ENCODE measurements at places on chromosomes 11 and 22. TPM values are rescaled to one million over a fixed set of nuclear protein-coding genes. Genes with fewer than 3 reads are reported as not detected.

Gene APOBEC3B
- 0.64 TPM for total RNA-seq

GRCh38 chr11:29364006-29364405, 652.8 kb downstream of the KCNA4 start:
- no peak for DNase-seq

DNA sequence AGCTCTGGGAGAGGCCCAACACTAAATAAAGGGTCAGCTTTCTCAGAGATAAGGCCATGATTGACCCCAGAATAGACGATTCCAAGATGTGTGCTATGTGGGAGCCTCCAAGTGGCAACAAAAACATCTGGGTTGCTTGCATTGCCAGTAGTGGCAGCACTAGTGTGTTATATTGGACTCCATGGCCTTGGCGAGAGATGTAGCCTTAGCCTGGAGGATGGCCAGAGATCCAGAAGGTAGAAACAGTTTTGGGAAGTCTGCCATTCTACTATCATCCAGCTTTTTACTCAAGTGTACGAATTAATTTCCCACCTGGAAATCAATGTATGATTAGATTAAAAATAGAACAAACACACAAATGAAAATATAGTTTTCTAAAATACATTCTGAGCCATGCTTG, 3.0 kb downstream of the OR8D4 start:
- no peak for DNase-seq

- no peak for DNase-seq
These were observed 125.1 kb downstream of the TIMP3 start for GRCh38 chr22:32926600-32926999.

Gene C11orf65
- total RNA-seq, result 0.31 TPM

Gene MOV10L1
- not detected for total RNA-seq

DNA sequence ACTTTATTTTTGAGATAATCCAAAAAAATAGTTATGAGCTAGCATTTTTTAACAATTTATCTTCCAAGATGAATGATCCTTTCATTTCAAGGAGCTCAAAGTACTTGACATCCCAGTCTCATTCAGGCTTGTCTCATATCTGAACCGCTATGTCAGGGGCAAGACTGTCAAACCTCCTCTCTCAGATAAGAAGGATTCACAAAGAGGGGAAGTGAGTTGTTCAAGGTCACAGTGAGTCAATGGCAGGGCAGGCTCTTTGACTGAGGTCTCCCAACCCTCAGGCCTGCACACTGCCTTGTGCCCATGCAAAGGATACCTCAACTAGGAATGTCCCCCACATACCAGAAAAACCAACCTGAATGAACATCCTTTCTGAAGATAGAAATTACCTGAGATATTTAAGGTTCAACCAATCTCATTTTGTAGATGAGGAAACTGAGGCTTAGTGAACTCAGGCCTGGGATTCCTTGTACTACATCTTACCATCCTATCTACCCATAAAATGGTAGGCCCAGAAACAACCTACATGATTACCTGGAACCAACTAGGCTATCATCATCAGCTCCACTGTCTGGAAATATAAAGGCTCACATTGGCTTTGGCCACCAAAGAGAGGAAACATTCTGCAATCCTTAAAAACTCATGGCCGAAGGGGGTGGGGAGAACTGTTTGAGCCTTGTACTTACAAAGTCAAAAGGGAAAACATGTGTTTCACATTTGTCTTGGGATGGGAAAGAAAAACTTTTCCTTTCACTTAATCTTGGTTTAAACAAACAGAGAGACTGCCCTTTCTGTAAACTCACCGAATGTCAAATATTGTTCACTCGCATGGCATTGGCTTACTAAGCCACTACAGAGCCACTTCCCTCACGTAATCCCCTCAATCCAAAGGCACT, 51.1 kb downstream of the LIF start:
- no peak for DNase-seq

Gene TPH1
- total RNA-seq, result 1.2 TPM

Gene ADAMTS15
- not detected for total RNA-seq

GRCh38 chr11:72576243-72576595, 98.0 kb downstream of the PDE2A start:
- DNase-seq, result peak; percentile 23

- DNase-seq, result peak; percentile 73
These were observed 4.6 kb downstream of the PHOX2A start for GRCh38 chr11:72239313-72239848.

DNA sequence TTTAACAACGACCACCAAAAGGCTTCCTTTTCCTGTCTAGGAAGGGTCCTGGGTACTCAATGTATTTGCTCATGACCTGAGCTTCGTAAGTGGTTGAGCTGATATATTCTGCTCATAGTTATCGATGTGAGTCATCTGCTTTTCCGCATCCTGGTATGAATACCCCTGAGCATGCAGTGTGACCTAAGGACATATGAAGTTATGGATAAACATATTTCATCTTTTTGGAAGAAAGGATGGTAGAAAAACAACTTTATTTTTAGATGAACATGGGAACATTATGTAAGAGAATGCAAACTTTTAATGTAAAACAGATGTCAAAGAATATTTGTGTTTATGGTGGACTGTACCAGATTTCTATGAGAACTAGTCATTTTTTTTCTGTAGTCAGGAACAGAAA, 28.4 kb downstream of the TRPC6 start:
- no peak for DNase-seq

GRCh38 chr22:37121887-37122591, 12.5 kb upstream of the TMPRSS6 start:
- peak; percentile 94 for DNase-seq

Gene APOA5
- not detected for total RNA-seq

- DNase-seq, result no peak
These were observed 54.8 kb downstream of the LDLRAD3 start for GRCh38 chr11:35998634-35999033.

DNA sequence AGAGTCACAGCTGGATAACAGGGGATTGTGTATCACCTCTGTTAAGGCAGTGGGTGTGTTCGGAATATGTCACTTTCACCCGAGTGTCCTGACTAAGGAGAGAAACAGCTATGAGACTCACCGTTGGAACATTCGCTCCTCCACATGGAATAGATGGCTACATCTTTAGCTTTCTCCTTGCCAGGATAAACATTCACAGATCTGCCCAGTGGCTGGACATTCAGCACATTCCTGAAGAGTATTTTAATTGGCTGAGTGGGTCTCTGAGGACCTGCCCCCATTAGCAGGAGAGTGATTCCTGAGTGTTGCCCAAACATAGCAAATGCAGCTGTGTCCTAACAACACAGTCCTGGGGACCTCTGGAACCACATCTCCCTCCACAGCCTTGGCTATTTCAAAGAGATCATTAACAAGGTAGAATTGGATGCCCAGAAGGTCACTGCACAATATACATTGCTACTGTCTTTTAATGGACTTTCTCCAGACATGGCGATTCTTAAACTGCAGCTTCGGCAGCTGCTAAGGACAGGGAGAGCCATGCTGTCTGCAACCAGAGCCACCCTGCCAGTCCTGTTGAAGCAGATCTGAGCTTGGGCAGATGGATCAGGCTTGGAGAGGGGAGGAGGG, 435.0 kb upstream of the CADM1 start:
- no peak for DNase-seq

Gene LYVE1
- not detected for total RNA-seq

DNA sequence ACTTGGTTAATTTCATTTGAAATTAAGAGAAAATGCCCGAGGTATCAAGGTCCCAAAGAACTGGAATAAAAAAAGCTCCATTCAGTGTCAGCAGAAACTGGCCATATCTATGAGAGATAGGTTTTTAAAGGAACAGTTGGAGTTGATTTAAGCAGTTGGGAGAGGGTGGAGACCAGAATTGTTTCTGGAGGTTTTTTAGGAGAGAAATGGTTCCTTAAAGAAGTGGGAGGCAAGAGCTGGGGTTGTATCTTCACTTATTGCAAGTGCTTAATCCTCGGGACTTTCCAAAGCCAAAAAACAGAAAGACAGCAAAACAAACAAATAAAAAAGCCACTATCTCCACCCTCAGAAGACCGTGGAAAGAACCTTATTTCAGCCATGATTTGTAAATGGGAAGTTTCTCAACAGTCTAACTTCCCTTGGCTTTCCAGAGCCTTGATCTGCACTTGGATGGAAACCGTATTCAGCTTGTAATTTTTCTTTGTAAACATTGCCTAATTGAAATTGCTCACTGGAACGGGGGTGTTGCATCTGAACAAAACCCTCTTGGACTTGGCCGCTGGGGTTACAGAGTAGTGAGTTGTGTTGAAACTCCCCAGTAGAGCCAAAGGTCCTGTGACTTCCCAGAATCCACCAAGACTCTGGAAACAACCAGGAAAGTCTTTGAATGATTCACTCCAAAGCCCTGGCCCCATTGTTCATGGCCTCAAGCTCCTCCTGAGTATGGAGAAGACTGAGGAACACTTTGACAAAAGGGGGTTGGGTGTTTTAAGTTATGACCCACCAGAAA, 115.6 kb downstream of the SLC1A2 start:
- DNase-seq, result no peak

GRCh38 chr11:61776561-61777075, 15.8 kb downstream of the TMEM258 start:
- DNase-seq, result peak; percentile 79

- no peak for DNase-seq
These were observed 128.1 kb upstream of the LDLRAD3 start for GRCh38 chr11:35815556-35816315.

DNA sequence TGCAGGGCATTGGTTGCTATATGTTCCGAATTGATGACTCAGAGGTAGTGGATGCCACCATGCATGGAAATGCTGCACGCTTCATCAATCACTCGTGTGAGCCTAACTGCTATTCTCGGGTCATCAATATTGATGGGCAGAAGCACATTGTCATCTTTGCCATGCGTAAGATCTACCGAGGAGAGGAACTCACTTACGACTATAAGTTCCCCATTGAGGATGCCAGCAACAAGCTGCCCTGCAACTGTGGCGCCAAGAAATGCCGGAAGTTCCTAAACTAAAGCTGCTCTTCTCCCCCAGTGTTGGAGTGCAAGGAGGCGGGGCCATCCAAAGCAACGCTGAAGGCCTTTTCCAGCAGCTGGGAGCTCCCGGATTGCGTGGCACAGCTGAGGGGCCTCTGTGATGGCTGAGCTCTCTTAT, 5.4 kb upstream of the TTC36 start:
- DNase-seq, result no peak
